CD4-positive, alpha-beta T cell treated with Interleukin-4 for 4 hours (primary cell): ENCODE measurements at places on chromosomes 3 and 15.

DNA sequence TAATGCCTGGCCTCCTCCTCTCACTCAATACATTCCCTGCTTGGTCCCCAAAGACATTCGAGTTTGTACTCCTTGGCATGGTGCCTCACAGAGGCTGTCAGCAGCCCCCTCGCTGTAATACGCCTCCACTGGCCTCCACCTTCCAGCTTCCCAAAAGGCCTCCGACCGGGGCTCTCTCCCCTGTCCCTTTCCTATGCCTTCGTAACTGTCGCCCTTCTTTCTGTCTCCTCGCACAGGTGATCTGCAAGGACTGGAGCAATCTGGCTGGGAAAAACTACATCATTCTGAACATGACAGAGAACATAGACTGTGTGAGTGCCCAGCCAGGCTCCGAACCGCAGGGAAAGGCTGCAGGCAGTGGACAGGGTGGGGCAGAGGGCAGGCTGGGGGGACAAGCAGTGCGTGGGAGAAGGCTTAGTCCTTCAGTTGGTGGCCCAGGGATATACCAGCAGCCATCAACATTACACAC lies 10.7 kb upstream of the ABTB1 start:
- DNase-seq: no peak

DNA sequence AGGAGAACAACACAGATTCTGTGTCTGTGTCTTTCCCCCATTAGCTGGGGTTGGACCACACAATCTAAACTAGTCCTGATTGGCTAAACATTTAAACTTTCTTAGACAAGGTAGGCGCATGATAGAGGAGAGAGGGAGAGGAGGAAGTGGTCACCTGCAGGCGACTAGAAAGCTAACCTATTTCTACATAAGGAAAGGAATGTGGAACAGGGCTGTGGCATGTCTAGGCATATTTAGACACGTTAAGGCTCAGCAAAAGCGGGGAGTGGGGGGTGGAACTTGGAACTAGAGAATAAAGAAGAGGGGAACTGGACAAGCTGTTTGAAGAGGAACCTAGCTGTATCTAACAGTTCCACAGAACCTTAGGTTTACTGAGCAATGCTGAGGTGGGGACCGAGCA lies 12.8 kb downstream of the LRRC28 start:
- no peak for DNase-seq

DNA sequence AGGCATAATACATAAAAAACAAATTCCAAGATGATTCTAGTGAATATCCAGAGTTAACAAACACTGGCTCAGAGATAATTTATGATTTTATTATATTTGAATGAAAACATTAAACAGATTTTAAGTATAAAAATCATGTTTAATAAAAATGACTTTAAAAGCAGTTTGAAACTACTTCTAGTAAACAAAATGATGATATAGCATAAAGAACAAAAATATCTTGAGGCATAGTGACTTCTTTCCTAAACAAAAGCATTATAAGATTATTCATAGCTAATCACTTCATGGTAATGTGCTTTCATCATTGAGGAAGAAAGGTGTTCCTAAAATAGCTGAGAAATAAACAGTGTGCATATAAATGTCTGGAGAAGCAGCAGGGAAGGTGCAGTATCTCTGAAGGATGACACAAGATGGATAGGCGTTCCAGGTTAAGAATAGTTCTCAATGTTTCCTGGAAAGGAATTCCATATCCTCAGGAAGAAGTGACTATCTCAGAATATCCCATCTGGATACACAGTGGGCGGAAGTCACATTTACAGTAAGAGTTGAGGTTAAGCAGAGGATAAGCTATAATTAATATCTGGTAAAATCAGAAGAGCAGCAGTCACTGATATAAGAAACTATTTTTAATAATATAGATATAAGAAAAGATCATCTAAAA lies 456.6 kb downstream of the MECOM start:
- no peak for DNase-seq

DNA sequence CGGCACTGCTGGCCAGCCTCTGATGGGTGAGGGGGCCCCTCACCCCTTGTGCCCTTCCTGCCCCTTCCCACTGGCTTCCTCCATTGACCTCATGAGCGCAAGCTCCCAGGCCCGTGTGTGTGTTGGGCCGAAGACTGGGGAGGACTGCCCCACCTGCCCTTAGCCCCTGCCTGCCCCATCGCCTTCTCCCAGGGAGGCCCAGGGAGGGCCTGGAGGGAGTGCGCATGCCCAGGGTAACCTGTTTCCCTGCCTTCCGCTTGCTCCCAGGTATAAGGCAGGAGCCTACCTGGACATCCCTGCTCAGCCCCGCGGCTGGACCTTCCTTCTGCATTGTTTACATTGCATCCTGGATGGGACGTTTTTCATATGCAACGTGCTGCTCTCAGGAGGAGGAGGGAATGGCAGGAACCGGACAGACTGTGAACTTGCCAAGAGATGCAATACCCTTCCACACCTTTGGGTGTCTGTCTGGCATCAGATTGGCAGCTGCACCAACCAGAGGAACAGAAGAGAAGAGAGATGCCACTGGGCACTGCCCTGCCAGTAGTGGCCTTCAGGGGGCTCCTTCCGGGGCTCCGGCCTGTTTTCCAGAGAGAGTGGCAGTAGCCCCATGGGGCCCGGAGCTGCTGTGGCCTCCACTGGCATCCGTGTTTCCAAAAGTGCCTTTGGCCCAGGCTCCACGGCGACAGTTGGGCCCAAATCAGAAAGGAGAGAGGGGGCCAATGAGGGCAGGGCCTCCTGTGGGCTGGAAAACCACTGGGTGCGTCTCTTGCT lies 8.8 kb downstream of the DLL4 start:
- DNase-seq: no peak

DNA sequence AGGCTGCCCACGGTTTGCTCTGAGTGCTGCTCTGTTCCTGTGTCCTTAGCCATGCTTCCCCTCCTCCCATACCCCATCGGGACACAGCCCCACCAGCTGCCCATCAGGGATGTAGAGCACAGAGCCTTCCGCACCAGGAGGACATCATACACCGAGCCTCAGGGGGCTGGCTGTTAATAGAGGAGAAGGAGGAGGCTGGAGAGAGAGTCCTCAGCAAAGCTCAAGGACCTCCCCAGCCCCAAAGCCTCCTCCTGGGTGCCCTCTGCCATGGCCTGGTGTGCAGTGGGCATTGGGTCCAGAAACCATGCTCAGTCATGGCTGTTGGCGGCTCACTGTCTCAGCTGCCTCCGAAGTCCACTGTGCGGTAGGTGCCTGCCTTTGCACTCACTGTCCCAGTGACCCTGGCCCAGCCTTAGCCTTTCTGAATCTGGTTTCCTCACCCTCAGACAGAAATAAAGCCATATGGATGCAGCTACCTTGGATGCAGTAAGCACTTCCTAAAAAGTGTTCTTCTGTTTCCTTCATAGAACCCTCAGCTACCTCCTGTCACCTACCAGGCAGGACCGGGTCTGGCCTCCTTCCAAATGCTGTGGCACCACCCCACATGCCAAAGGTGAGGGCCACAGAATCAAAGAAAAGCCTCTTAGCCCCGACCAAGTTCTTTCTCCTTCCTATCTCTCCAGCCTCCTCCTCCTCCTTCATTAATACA lies 53.9 kb downstream of the ACAD9 start:
- no peak for DNase-seq

GRCh38 chr3:35777563-35778554 lies 138.5 kb downstream of the ARPP21 start:
- no peak for DNase-seq

- no peak for DNase-seq
Observed at GRCh38 chr3:58071480-58071971, 63.3 kb downstream of the FLNB start.

DNA sequence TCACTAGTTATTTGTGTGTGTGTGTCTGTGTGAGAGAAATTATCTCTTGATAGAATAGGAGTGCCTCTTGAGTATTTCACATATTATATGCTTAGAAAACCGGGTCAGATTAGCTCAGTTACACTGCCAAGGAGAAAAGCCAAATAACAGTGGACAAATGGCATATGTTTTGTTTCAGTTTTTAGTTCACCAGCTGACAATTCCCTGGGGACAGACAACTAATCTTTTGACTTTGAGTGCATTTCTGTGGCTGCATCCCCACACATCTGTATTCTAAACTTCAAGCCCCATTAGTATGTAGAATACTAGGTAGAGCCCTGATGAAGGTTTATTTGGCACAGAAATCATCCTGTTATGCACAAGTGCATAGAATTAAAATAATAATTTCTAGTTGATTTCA lies 227.7 kb upstream of the CNTN3 start:
- no peak for DNase-seq

- DNase-seq: peak; percentile 1
Observed at GRCh38 chr3:74267588-74268184, 346.8 kb downstream of the CNTN3 start.

GRCh38 chr15:57922776-57923175 lies 142.7 kb downstream of the ALDH1A2 start:
- DNase-seq: no peak

GRCh38 chr3:147130461-147130860 lies 275.9 kb downstream of the ZIC4 start:
- no peak for DNase-seq
